KBM-7 (cell line): ENCODE measurements at places on chromosomes 5 and 9.

DNA sequence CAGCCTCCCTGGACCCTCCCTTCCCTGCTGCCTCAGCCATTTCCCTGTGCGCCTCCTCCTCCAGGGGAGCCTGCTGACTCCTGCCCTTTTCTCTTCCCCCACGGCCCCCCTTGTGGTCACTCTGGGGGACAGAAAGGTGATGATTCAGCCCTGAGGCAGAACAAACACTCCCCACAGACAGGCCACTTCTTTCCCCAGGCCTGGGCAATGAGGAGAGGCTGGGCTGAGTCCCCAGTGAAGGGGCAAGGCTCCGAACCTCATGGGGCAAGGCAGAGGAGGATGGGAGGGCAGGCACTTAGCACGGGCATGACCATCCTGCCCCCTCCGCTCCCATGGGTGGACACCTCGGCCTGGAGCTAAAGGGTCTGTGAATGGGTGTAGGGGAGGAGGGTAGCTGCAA, 21.0 kb downstream of the CSF1R start:
- no peak for DNase-seq

- no peak for DNase-seq
Observed at GRCh38 chr5:132480546-132480892, 10.1 kb downstream of the IRF1 start.

- DNase-seq = no peak
Observed at GRCh38 chr5:56766926-56767325, 48.4 kb upstream of the MAP3K1 start.

DNA sequence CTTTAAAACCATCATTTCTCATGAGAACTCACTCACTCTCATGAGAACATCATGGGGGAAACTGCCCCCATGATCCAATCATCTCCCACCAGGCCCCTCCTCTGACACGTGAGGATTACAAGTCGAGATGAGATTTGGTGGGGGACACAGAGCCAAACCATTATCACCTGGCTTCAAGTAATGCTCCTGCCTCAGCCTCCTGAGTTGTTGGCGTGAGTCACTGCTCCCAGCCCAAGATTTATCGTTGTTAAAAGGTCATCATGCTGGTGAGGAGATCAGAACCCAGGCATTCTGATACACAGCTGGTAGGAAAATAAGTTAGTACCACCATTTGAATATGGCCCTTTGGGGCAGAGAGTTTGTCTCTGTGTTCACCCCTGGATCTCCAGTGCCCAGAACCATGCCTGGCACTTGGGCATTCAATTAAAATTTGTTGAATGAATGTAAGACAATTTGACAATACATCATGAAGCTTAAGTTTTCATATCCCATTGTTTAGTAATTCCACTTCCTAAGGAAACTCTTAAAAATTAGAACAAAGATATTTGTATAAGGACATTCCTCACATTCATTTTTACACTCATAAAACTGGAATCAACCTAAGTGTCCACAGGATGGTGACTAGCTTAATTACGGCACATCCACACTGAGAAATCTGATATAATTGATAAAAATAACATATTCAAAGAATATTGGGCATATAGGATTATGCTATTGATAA, 58.0 kb upstream of the COL15A1 start:
- no peak for DNase-seq

- DNase-seq = no peak
Observed at GRCh38 chr5:63085561-63085960, 506.9 kb downstream of the LRRC70 start.

GRCh38 chr9:127858041-127858512, 3.6 kb upstream of the ENG start:
- peak; percentile 78 for DNase-seq
